Thoracic aorta endothelial cell (primary cell): ENCODE measurements at places on chromosomes 1 and 21. TPM values are rescaled to one million over a fixed set of nuclear protein-coding genes. Genes with fewer than 3 reads are reported as not detected.

KRTAP13-2 gene
- not detected in 2 replicates for total RNA-seq

HES4 gene
- total RNA-seq = 9.4 and 9.9 TPM in 2 replicates

CRP gene
- total RNA-seq = 0.29 TPM in 1 of 2 replicates, not detected in the other

S100A7A gene
- total RNA-seq = not detected in 2 replicates

MASP2 gene
- 0.07 TPM in 1 of 2 replicates, not detected in the other for total RNA-seq

YY1AP1 gene
- 42.7 and 48.9 TPM in 2 replicates for total RNA-seq

SH2D1B gene
- total RNA-seq = 0.07 TPM in 1 of 2 replicates, not detected in the other

IFI44L gene
- 1.7 and 2.1 TPM in 2 replicates for total RNA-seq

IPO13 gene
- 15.4 and 17.2 TPM in 2 replicates for total RNA-seq

KCNE2 gene
- not detected in 2 replicates for total RNA-seq

RAB4A gene
- 19.3 and 27.6 TPM in 2 replicates for total RNA-seq

PRUNE1 gene
- total RNA-seq = 8.0 and 8.7 TPM in 2 replicates
